ENCODE measurements at places on chromosomes 12 and 14.

DNA sequence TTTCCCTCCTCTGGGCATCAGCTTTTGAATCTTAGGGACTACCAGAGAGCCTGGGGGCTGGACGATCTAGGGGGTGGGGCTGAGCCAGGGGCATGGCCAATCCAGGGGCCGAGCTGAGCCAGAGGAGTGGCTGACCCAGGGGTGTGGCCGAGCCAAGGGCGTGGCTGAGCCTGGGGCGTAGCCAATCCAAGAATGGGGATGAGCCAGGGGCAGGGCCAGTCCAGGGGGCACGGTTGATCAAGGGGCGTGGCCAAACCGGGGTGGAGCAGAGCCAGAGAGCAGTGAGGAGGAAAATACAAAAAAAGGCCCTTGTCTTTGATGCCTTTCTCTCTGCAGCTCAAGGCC lies 219.3 kb upstream of the NOS1 start:
- no peak for DNase-seq

GRCh38 chr12:31647086-31647491 lies 12.4 kb upstream of the ETFBKMT start:
- DNase-seq: no peak

DNA sequence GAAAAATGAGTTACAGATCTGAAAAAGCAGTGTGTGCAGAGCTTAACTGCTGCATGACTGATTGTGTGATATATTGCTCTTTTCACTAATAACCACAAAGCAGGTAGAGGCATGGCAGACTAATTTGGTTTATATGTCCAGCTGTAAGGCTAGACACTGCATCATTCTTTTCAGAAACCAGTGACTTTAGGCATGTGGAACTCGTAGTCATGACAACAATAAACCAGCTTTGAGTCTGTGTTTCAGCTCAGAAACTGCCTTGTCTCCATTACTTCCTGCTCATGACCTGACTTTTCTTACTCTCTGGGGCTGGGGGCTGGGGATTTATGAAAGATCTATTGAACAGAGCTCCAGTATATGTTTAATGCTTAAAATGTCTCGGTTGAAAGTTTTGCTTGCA lies 146.8 kb upstream of the LRIG3 start:
- no peak for DNase-seq

GRCh38 chr12:132451836-132452195 lies 38.1 kb upstream of the FBRSL1 start:
- no peak for DNase-seq

DNA sequence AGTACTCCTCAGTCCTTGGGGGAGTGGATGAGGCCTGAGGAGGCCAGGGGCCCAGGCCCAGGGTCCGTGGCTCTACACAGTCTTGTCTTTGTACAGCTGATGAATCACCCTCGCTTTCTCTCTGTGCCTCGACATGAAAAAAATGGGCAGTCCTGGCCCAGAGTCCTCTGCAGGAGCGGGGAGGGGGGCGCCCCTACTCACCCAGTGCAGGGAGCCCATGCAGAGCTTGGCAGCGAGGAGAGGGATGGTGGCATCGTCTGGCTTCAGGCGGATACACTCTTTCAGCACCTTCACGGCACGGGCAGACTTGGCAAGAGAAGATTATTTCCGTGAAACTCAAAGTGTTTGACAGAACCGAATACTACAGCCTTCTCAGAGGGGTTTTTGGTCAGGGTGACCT lies 159.3 kb downstream of the TTC7B start:
- DNase-seq: no peak

GRCh38 chr14:36659010-36659821 lies 2.4 kb upstream of the PAX9 start:
- DNase-seq: no peak

DNA sequence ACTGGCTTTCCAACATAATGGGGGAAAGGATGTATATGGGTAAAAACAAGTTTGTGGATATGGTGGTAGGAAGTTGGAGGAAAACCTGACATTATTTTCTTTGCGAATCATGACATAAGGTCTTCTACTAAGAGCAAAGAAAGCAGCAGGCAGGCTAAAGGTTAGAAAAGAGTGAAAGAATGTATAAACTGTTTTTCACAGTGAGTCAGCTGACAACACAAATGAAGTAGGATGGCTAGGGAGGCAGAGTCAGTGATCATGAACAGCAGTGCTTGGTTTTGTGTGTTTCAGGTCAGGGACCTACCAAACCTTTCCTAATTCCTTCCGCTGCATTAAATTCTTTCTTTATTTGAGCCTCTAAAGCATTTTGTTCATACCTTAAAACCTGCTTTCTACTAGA lies 46.3 kb upstream of the CATSPERB start:
- no peak for DNase-seq

DNA sequence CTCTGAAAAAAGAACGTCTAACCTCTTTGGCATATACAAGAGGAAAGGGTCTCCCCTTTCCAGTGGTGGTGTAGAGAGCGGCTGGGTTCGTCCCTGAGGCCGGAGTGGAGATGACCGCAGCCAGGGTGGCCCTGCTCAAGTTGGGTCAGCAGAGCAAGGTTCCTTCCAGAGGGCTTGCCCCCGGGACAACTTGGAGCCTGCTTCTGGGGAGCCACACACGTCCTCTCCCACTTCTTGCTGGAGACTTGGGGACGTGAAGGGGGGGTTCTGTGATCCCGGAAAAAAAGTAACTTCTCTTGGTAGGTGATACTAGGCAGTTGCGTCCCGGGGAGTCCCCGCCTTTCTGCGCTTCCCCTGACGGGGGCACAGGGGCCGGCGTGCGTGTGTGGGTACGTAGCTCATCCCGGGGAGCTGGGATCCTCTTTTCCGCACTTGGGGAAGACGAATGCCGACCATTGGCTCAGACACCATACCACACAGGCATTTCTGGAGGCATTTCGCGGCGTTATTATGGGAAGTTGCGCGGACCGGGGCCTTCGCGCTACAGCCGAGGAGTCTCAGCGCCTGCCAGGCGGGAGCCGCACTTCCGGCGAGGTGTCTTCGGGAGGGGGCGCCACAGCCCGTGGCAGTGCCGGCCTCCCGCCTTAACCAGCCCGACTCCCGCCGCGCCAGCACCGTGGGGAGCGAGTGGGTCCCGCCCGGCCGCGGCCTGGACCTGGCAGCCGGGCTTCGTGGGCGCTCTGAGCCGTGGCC lies 14.8 kb upstream of the PAX9 start:
- no peak for DNase-seq

GRCh38 chr14:77869340-77869739 lies 69.4 kb downstream of the ADCK1 start:
- no peak for DNase-seq

DNA sequence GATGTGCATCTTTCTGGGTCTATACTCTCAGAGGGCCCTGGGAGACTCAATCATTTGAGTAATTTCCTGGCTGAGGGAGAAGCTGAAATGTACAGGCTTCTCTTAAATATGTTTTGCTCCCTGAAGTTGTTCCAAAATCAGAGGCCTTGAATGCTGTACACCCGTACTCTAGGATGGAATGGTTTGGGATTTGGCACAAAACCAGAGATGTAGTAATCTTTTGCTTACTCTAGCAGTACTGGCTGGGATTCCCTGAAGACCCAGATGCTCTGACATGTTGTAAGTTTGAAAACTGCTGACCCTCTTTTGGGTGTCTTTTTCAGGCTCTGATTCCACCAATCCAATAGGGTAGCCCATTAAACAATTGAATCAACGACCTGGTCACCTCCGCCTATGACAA lies 10.4 kb downstream of the ACACB start:
- DNase-seq: no peak

GRCh38 chr14:84708865-84709264 lies 821.1 kb upstream of the FLRT2 start:
- DNase-seq: no peak

Data from stimulated activated CD4-positive, alpha-beta T cell treated with anti-CD3 and anti-CD28 coated beads, Interleukin-12 subunit alpha, Interleukin-12 subunit beta, amount 100 ng/mL, for 4 hours (primary cell).